IMR-90 (cell line): ENCODE measurements at places on chromosomes 1 and 21.

- H3K27me3 ChIP-seq, result no peaks in the 10 kb centered on the region
- DNase-seq, result peak; percentile 23
- no peak overlapping the region for H3K4me3 ChIP-seq
- no peak overlapping the region for H3K27ac ChIP-seq
- H3K4me1 ChIP-seq, result no peaks in the 10 kb centered on the region
Measured at GRCh38 chr1:74375376-74375775, 137.0 kb downstream of the LRRC53 start.

DNA sequence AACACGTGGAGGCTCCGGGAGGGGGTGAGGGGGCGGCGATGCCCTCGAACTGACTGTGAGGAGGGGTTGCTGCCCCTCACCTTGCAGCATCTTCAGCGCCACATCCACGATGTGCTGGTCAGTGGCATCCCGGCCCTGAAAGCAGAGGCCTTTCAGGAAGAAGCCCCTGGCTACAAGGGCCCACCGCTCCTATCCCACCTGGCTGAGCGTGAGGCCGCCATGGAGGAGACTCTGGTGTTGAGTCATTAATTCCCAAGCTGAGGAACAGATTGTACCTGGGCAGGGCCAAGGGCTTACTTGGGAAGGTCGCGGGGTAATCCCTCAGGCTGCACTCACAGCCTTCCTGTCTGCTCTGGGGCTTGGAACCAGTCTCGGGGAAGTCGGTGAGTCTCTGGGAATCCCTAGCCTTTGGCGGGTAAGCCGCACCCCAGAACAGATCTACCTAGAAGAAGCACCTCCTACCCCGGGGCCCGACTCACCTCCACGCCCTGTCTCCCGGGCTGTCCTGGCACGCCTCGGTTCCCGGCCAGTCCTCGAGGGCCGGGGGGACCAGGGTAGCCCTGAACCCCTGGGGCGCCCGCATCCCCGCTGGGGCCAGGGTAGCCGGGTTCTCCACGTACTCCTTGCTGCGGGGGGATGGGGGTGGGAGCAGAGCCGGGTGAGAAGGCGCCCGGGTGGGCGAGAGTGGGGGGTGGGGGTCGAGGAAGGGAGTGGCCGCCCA, 13.9 kb downstream of the COL9A2 start:
- no peak for DNase-seq
- no peaks in the 10 kb centered on the region for H3K36me3 ChIP-seq
- H3K27me3 ChIP-seq, result no peaks in the 10 kb centered on the region; the same call in 1 of the 2 replicates
- no peaks in the 10 kb centered on the region for H3K4me1 ChIP-seq

DNA sequence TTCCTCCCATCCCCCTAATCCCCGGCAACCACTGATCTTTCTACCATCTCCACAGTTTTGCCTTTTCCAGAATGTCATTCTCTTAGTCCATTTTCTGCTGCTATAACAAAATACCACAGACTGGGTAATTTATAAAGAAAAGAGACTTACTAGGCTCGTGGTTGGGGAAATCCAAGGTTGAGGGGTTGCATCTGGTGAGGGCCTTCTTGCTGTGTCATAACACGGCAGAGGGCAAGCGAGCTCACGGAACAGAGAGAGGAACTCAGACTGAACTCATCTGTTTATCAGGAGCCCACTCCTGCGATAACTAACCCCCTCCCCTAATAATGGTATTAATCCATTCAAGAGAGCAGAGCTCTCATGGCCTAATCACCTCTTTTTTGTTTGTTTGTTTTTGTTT, 52.0 kb downstream of the RUNX3 start:
- no peak for DNase-seq
- H3K36me3 ChIP-seq, result no peaks in the 10 kb centered on the region
- peaks cover 2% of the 10 kb centered on the region; the same call in 1 of the 2 replicates for H3K4me1 ChIP-seq

DNA sequence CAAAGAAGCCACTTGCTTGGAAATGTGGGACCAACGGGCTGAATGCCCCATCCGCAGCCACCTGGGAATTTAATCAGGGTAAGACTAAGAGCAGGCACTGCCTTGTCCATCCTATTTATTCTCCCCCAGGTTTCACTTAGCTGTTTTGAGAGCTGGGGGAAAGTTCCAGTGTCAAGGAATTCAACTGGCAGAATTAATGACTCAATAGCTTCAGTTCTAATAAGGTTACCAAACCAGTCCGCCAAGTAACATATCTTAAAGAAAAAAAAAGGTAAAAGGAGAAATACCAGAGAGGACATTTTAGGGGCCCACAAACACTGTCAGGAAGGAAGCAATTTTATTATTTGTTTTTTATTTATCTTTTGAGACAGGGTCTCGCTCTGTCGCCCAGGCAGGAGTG, 157.6 kb upstream of the SOD1 start:
- no peak for DNase-seq
- H3K27ac ChIP-seq, result no peak overlapping the region
- H3K36me3 ChIP-seq, result no peaks in the 10 kb centered on the region
- H3K27me3 ChIP-seq, result no peaks in the 10 kb centered on the region

DNA sequence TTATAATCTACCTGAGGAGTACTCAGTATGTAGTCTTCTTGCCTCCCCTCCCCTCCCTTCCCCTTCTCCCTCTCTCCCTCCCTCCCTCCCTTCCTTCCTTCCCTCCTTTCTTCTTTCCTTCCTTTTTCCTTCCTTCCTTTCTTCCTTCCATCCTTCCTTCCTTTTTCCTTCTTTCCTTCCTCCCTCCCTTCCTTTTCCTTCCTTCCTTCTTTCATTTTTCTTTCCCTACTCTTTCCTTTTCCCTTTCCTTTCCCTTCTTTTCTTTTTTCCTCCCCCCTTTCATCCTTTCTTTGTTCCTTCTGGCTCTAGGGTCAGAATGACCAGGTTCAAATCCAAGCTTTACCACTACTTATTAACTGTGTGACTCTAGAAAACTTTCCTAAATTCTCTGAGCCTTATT, 48.5 kb upstream of the HAO2 start:
- no peak overlapping the region for H3K27ac ChIP-seq
- H3K36me3 ChIP-seq, result no peaks in the 10 kb centered on the region
- no peak for DNase-seq
- no peak overlapping the region for H3K4me3 ChIP-seq
- peaks cover 1% of the 10 kb centered on the region; the same call in 1 of the 2 replicates for H3K27me3 ChIP-seq

DNA sequence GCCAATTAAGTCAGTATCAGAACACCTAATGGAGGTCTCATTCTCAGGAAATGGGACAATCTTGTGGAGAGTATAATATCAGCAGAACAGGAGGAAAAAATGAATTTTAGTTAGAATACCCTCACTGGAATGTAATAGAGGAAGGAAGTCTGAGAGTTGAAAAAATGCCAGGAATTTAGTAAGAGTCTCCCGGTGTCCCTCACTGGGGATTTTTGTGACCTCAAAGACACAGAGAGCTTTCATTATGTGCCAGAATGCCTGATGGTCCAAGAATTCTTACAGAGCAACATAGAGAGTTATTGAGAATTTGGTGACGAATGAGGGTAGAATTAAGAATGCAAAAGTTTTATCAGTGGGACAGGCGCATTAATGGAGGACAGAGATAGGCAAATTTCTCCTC, 443.5 kb upstream of the B3GALT2 start:
- H3K27ac ChIP-seq, result no peak overlapping the region
- no peak overlapping the region for H3K4me3 ChIP-seq
- DNase-seq, result no peak

DNA sequence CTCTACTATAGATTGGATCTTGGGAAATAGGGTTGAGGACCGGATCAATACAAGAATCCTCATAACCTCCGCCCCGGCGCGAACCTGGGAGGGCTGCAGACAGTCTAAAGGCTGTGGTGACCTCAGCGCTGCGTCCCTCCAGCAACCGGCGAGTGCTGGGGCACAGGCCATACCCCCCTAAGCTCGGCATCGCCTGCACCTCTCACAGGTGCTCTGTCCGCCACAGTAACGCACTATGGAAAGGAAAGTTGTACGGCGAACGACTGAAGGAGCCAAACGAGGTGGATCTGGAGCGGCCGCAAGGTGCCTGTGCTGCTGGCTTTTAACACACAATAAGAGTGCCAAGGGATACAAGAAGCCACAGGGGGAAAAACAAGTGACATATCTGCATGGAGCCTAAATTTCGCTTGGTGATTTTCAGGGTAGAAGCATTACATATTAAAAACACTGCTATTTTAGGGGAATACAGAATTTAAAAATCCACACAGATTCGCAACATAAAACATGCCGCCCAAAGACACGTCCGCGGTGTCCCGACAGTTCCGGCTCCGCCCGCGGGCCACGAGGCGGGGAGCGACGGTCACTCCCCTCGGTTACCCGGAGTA, 1.4 kb upstream of the RBM15 start:
- H3K27ac ChIP-seq, result peak overlapping the region; percentile 79
- H3K36me3 ChIP-seq, result peaks cover 17% of the 10 kb centered on the region
- no peak for DNase-seq

DNA sequence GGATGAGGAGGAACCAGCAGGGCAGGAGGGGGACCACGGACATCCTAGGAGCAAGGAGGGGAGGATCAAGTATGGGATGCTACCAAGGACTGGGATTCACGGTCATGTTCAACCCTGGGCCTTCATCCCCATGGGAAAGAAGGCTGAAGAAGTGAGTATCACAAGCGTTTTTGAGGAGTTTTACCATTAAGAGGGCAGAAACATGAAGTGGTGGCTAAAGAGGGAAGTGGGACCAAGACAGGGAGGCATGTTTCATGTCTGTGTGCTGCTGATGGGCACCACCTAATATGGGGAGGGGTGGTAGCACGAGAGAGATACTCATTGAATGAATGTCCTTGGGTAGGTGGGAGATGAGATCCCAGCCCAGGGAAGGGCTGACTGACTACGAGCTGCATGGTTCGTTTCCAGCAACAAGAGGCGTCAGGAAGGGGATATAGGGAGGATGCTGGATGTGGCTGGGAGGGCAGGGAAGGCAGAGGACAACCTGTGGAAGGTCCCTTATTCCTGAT, 11.3 kb upstream of the LSS start:
- H3K36me3 ChIP-seq, result peaks cover 68% of the 10 kb centered on the region
- no peak overlapping the region for H3K27ac ChIP-seq
- no peak for DNase-seq
- no peaks in the 10 kb centered on the region; the same call in 1 of the 2 replicates for H3K4me1 ChIP-seq

- no peaks in the 10 kb centered on the region for H3K36me3 ChIP-seq
- no peaks in the 10 kb centered on the region for H3K4me1 ChIP-seq
- no peak overlapping the region for H3K27ac ChIP-seq
- H3K27me3 ChIP-seq, result peaks cover 11% of the 10 kb centered on the region; the same call in 1 of the 2 replicates
Measured at GRCh38 chr1:3058263-3059030, 10.6 kb upstream of the PRDM16 start.
